ENCODE measurements at places on chromosomes 12 and 14. TPM values are rescaled to one million over a fixed set of nuclear protein-coding genes. Genes with fewer than 3 reads are reported as not detected.

The TGM1 gene
- total RNA-seq, result 2.2 TPM

The TOMM20L gene
- not detected for total RNA-seq

The STON2 gene
- total RNA-seq, result not detected

The SYT10 gene
- total RNA-seq, result not detected

The CKAP4 gene
- 310 TPM for total RNA-seq

The LRTM2 gene
- not detected for total RNA-seq

The DLK1 gene
- not detected for total RNA-seq

The ANO2 gene
- total RNA-seq, result 0.43 TPM

The ABCD2 gene
- total RNA-seq, result 0.32 TPM

The MYF5 gene
- total RNA-seq, result not detected

The MYL6B gene
- total RNA-seq, result 70.9 TPM

The TAS2R8 gene
- total RNA-seq, result 0.43 TPM

The FGF6 gene
- not detected for total RNA-seq

The PLA2G1B gene
- total RNA-seq, result not detected

The NANOG gene
- total RNA-seq, result not detected

The RNASE2 gene
- not detected for total RNA-seq

The SETD1B gene
- 4.7 TPM for total RNA-seq

The RHEBL1 gene
- 0.64 TPM for total RNA-seq

The KRT73 gene
- not detected for total RNA-seq

The PRB3 gene
- not detected for total RNA-seq

The LRRC23 gene
- 4.7 TPM for total RNA-seq

The GRIN2B gene
- total RNA-seq, result under 0.01 TPM

The LTBR gene
- total RNA-seq, result 69.6 TPM

The HOXC12 gene
- under 0.01 TPM for total RNA-seq

The DCN gene
- total RNA-seq, result 125 TPM

The ZNF891 gene
- total RNA-seq, result 0.86 TPM

The NABP2 gene
- total RNA-seq, result 28.0 TPM

The SLC10A1 gene
- total RNA-seq, result not detected

The PTPRR gene
- not detected for total RNA-seq

The SCNN1A gene
- under 0.01 TPM for total RNA-seq
